PC-3 (cell line): ENCODE measurements at places on chromosomes 6 and 20. TPM values are rescaled to one million over a fixed set of nuclear protein-coding genes. Genes with fewer than 3 reads are reported as not detected.

DNA sequence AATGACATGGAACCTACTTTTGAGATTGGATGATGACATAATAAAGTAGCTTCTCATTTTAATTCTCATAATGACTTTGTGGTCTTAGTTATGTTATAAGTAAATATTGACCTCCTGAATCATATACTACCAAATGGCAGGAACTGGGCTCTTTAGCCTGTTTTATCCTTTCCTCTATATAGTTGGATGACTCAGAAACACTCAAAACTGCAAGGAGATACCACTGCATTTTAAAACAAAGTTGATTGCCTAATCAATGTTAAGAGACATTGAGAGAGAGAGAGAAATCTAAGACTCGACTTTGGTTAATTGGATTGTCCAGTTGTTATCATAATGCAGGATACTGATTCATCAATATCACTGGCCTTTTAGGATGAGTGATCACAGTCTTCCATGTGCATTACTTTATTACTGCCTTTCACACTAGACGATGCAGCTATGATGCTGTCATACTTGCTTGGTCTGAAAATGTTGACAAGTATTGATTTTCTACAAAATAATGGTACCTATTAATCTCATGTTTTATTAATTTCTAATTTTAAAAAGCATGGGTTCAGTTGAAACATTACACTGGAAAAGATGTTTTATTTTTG is 320.0 kb downstream of the NKAIN2 start:
- no peak overlapping the region for H3K4me3 ChIP-seq
- DNase-seq, result peak; percentile 12
- no peaks in the 10 kb centered on the region for H3K27me3 ChIP-seq
- H3K27ac ChIP-seq, result no peak overlapping the region

DNA sequence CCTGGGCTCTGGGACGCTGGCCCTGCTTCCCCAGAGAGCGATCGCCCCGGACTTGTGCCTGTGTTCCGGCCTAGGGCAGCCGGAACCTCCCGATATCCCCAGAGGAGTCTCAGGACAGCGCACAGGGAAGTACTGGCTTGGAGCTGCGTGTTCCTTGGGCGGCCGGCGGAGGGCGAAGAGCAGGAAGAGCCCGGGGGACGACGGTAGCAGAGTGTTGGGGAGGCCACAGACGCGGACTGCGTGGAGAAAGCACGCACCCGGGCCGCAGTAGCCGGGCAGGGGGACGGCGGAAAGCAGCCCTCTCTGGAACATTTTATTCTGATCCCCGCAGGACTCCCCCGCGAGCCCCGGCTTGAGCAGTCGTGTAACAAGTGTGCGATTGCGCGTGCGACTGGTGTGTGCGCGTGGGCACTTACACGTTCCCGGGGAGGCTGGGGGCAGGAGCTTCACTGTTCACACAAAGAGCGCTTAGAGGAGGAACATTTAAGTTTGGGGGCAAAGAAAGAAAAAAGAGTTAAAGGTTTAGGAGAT is 36.1 kb downstream of the NCR2 start:
- H3K4me1 ChIP-seq, result peaks cover 5% of the 10 kb centered on the region; the same call in 1 of the 2 replicates
- no peak for DNase-seq
- no peak overlapping the region for H3K27ac ChIP-seq
- H3K36me3 ChIP-seq, result no peaks in the 10 kb centered on the region; the same call in 1 of the 2 replicates
- H3K27me3 ChIP-seq, result peaks cover 55% of the 10 kb centered on the region
- H3K4me3 ChIP-seq, result no peak overlapping the region

DNA sequence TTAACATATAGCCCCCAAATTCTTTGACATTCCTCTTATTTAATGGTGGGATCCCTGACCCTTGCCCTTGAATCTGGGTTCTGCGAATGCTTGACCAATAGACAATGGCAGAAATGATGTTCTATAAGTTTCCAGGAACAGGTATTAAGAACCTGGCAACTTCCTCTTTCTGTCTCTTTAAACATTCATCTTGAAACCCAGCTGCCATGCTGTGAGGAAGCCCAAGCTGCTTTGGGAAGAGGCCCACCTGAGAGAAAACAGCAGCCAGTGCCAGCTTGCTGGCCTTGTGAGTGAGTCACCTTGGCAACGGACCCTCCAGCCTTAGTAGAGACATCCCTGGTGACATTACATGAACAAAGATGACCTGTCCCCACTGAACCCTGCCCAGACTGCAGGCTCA is 45.2 kb upstream of the RALY start:
- no peak overlapping the region for H3K4me3 ChIP-seq
- H3K27me3 ChIP-seq, result no peaks in the 10 kb centered on the region
- no peaks in the 10 kb centered on the region for H3K4me1 ChIP-seq

- H3K4me1 ChIP-seq, result no peaks in the 10 kb centered on the region
- H3K27me3 ChIP-seq, result no peaks in the 10 kb centered on the region
- no peak overlapping the region for H3K27ac ChIP-seq
- no peak overlapping the region for H3K4me3 ChIP-seq
- no peaks in the 10 kb centered on the region for H3K36me3 ChIP-seq
- no peak for DNase-seq
These were observed 28.9 kb upstream of the RIPK1 start for GRCh38 chr6:3039384-3039783.

DNA sequence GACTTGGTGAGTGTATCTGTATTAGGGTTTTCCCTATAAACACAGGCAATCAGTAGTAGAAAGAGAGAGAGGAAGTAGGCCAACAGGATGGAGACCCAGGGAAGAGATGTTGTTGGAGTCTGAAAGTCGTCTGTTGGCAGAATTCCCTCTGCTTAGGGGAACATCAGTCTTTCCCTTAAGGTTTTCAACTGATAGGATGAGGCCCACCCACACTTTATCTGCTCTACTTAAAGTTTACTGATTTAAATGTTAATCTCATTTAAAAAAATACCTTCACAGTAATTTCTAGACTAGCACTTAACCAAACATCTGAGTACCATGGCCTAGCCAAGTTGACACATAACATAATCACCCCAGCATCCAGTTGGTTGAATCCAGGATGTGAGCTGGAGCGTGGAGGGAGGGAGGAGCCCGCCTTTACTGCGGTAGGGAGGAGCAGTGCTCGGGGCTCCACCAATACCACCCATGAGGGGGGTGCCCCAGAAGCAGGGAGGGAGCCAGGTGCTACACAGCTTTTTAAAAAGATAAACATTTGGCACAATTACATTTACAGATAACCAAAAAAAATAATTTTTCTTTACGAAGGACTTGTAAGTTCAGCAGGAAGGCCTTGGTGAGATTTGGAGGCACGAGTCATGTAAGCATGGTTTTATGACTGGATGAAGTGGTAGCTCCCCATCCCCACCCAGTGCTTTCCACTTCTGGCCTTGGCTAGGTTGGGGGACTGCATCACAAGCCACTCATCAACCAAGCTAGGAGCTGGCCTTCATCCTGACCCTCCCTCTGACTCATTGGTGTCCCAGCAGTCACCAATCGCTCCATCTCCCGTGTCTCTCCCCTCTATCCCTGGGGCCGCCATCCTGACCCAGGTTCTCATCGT is 18.4 kb upstream of the SNX9 start:
- H3K4me3 ChIP-seq, result no peak overlapping the region
- H3K27me3 ChIP-seq, result no peaks in the 10 kb centered on the region
- H3K27ac ChIP-seq, result no peak overlapping the region

DNA sequence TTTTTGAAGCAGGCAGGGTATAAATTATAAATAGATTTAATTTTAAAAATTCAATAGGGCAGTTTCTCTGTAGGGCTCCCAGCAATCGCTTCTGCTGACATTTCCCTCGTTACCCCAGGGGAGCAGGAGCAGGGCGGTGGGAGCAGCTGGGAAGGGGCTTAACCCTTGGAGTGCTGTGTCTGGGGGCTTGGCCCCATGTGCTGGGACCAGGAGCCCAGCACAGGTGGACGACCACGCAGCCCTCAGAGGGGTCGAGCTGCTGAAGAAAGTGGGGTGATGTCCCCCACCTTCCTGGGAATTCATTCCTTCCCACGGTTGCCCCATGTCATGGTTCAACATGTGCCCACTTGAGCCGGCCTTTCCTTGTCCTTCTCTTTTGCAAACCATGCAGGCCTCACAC is 67.5 kb upstream of the STX16 start:
- no peaks in the 10 kb centered on the region for H3K4me1 ChIP-seq
- no peak for DNase-seq
- no peaks in the 10 kb centered on the region for H3K27me3 ChIP-seq
- no peaks in the 10 kb centered on the region for H3K36me3 ChIP-seq
- H3K27ac ChIP-seq, result no peak overlapping the region

DNA sequence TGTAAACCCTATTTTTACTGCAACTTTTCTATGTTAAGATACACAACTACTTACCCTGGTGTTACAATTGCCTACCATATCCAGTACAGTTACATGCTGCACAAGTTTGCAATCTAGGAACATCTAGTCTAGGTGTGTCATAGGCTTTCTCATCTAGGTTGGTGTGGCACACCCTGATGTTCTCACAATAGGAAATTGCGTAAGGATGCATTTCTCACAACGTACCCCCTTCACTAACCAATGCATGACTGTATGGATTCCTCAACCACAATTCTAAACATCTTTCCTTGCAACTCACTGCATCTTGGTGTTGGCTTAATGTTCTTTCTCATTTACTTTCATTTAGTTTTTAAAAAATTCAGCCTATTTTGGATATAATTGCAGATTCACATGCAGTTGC is 31.6 kb downstream of the GJA10 start:
- no peaks in the 10 kb centered on the region for H3K36me3 ChIP-seq
- H3K4me3 ChIP-seq, result no peak overlapping the region
- H3K27me3 ChIP-seq, result no peaks in the 10 kb centered on the region
- no peak overlapping the region for H3K27ac ChIP-seq
- peaks cover 44% of the 10 kb centered on the region for H3K4me1 ChIP-seq
- DNase-seq, result peak; percentile 51

- no peak overlapping the region for H3K27ac ChIP-seq
- H3K4me3 ChIP-seq, result no peak overlapping the region
These were observed 8.9 kb downstream of the STX11 start for GRCh38 chr6:144159223-144159622.

GRCh38 chr6:77688649-77689048 is 35.8 kb downstream of the MEI4 start:
- no peaks in the 10 kb centered on the region for H3K4me1 ChIP-seq
- H3K27me3 ChIP-seq, result no peaks in the 10 kb centered on the region
- H3K36me3 ChIP-seq, result no peaks in the 10 kb centered on the region
- no peak overlapping the region for H3K27ac ChIP-seq
- H3K4me3 ChIP-seq, result no peak overlapping the region

GRCh38 chr20:55650657-55651360 is 354.5 kb downstream of the CBLN4 start:
- H3K36me3 ChIP-seq, result no peaks in the 10 kb centered on the region
- no peak overlapping the region for H3K4me3 ChIP-seq
- no peak for DNase-seq
- H3K27ac ChIP-seq, result no peak overlapping the region
- no peaks in the 10 kb centered on the region for H3K4me1 ChIP-seq

GRCh38 chr6:99613409-99613704 is 6.7 kb downstream of the PRDM13 start:
- no peak for DNase-seq
- no peak overlapping the region for H3K4me3 ChIP-seq
- no peaks in the 10 kb centered on the region for H3K36me3 ChIP-seq
- no peaks in the 10 kb centered on the region for H3K4me1 ChIP-seq
- peaks cover 35% of the 10 kb centered on the region for H3K27me3 ChIP-seq

DNA sequence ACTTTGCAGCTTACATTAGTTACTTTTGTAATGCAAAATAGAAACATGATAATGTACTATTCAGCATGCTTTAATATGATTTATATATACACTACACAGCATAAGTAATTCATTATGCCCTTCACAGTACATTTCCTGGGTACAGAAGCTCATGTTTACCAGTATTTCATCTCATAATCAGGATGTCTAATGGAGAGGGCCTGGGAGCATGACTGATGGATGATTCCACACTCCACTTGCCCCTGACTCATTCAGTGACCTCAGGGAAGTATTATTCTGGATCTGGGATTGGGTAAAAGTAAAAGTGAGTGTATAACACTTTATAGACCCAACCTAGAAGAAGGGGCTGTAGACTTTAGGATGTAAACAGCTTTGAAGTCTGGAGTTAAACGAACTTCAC is 31.4 kb upstream of the BACH2 start:
- peaks cover 12% of the 10 kb centered on the region; the same call in 1 of the 2 replicates for H3K4me1 ChIP-seq
- no peaks in the 10 kb centered on the region for H3K36me3 ChIP-seq
- H3K4me3 ChIP-seq, result no peak overlapping the region
- 0 out of 2 replicates have a peak overlapping the region, but pooled peaks have one; percentile 15 for H3K27ac ChIP-seq

GRCh38 chr6:46276576-46277142 is 105.9 kb upstream of the ENPP5 start:
- H3K27me3 ChIP-seq, result peaks cover 38% of the 10 kb centered on the region
- no peak for DNase-seq
- H3K27ac ChIP-seq, result no peak overlapping the region
- H3K36me3 ChIP-seq, result no peaks in the 10 kb centered on the region

- H3K27ac ChIP-seq, result no peak overlapping the region
- DNase-seq, result peak; percentile 55
- H3K4me3 ChIP-seq, result no peak overlapping the region
- no peaks in the 10 kb centered on the region for H3K4me1 ChIP-seq
- H3K36me3 ChIP-seq, result no peaks in the 10 kb centered on the region
These were observed 140.9 kb downstream of the RNF144B start for GRCh38 chr6:18527836-18528743.

DNA sequence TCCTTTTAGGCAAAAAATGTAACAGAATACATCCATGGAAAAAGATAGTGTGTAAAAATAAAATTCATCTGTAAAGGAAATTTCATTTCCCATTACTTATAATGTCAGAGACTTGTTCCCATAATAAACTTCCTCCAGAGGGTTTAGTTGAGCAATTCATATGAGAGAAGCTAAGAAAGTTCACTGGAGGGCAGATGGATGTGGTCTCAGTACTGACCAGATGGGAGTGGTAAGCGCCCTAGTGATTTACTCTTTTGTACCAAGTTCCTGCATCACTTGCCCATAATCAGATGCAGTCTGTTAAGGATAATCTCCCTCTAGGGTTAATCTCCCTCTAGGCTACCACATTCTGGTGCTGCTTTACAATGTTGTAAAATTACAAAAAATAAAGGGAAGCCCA is 61.7 kb downstream of the ESF1 start:
- H3K36me3 ChIP-seq, result peaks cover 42% of the 10 kb centered on the region
- no peak overlapping the region for H3K4me3 ChIP-seq
- DNase-seq, result no peak
- no peak overlapping the region for H3K27ac ChIP-seq

- H3K27ac ChIP-seq, result peak within 1 kb of the TSS; percentile 93
- peaks cover 30% of the 10 kb centered on the region for H3K36me3 ChIP-seq
- no peaks in the 10 kb centered on the region for H3K27me3 ChIP-seq
- peak; percentile 88 for DNase-seq
- H3K4me3 ChIP-seq, result peak within 1 kb of the TSS; percentile 92
These were observed at the start of gene GPANK1 for GRCh38 chr6:31664790-31665500. TSS of gene GPANK1 (minus strand) at chr6:31664997. CDS start at chr6:31664478, 519 bp downstream.

The UBE2C gene
- total RNA-seq, result 251 and 304 TPM in 2 replicates

The SIRPD gene
- 0.18 and 0.23 TPM in 2 replicates for total RNA-seq

The SLC35D3 gene
- total RNA-seq, result not detected in 2 replicates

The SEMG1 gene
- total RNA-seq, result not detected in 2 replicates

The TOX2 gene
- 0.98 and 1.8 TPM in 2 replicates for total RNA-seq

The SIRPB1 gene
- total RNA-seq, result 1.7 and 11.6 TPM in 2 replicates

The BPI gene
- not detected in 2 replicates for total RNA-seq

The PACRG gene
- not detected in 2 replicates for total RNA-seq

The SOX18 gene
- total RNA-seq, result 1.1 and 1.5 TPM in 2 replicates

The DUSP15 gene
- total RNA-seq, result not detected in 2 replicates

The DDX27 gene
- total RNA-seq, result 80.8 and 97.3 TPM in 2 replicates

The TCF15 gene
- total RNA-seq, result 0.40 and 0.98 TPM in 2 replicates

The EEF1A2 gene
- total RNA-seq, result 463 and 559 TPM in 2 replicates
